Left ventricle myocardium inferior (tissue), 1 donor: ENCODE measurements at places on chromosomes 2 and 18. TPM values are rescaled to one million over a fixed set of nuclear protein-coding genes. Genes with fewer than 3 reads are reported as not detected.
A peak's percentile ranks its signal among the peaks of the same experiment; 100 is the strongest.

Gene GAL3ST2
- total RNA-seq, result not detected

- no peak overlapping the region for H3K4me3 ChIP-seq
- DNase-seq, result no peak
- peaks cover 1% of the 10 kb centered on the region for H3K4me1 ChIP-seq
These were observed 244.2 kb upstream of the ACVR2A start for GRCh38 chr2:147600646-147601045.

Gene HNMT
- 11.7 TPM for total RNA-seq

Gene USP14
- total RNA-seq, result 51.0 TPM

DNA sequence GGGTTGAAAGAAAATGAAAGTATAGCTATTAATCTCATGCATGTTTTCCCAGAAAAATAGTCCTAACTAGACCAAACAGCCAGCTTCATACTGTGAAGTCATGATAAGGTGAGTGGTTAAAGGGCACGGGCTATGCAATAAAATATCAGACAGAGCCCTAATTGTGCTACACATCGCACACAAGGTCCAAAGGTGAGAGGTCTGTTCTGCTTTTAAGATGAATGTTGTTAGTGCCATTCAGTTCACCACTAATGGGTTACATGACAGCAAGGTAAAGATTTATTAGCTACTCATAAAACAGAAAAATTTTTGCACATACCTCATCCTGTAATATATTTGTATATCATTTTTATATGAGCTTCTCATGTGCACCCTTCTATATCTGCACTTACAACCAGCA lies 105.0 kb upstream of the STK17B start:
- H3K27ac ChIP-seq, result peak overlapping the region; percentile 3
- H3K27me3 ChIP-seq, result no peaks in the 10 kb centered on the region
- H3K36me3 ChIP-seq, result no peaks in the 10 kb centered on the region
- peaks cover 38% of the 10 kb centered on the region for H3K4me1 ChIP-seq
- DNase-seq, result no peak
- no peak overlapping the region for H3K4me3 ChIP-seq

Gene GREB1
- 7.8 TPM for total RNA-seq

- H3K4me3 ChIP-seq, result peak overlapping the region; percentile 70
- peaks cover 17% of the 10 kb centered on the region for H3K27me3 ChIP-seq
- no peak overlapping the region for H3K27ac ChIP-seq
- no peaks in the 10 kb centered on the region for H3K36me3 ChIP-seq
- peak; percentile 80 for DNase-seq
- peaks cover 43% of the 10 kb centered on the region for H3K4me1 ChIP-seq
These were observed 175.5 kb downstream of the AGAP1 start for GRCh38 chr2:235669269-235669831.

Gene LHCGR
- 0.16 TPM for total RNA-seq

Gene GULP1
- 5.7 TPM for total RNA-seq

DNA sequence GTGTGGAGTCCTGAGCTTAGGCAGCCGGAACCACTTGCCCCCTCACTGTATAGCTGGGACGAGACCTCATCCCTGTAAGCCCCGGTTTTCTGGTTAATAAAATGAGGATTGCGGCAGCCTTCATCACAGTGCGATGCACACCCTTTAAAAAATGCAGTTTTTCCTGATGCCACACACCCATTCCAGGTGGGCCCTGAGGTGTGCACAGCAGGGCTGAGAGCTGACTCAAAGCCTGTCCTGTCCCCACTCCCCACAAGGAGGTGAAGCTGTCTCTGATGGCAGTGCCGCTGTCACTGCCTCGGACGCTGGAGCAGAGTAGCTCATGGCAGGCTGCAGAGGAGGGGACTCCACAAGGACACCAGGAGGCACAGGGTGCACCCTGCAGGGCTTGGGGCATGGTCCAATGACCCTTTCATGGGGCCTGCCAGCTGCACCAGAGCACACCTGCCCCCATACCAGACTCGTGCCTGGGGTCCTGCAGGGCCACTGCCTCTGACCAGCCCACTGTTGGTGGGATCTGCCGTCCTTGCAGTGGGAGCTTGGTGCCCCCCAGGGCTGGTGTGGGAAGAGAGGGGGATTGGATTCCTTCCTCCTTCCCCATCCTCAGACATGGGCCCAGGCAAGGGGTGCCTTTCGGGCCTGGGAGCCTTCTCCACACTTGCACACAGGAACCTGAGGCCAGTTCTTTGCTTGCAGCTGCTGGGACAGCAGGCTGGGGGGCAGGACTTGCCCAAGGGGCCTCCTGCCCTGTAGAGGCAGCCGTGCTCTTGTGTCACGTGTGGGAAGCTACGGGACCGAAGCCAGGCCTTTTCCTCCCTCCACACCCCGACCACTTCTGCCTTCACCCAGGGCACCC lies 22.8 kb downstream of the GPC1 start:
- H3K27ac ChIP-seq, result no peak overlapping the region
- DNase-seq, result no peak
- H3K4me3 ChIP-seq, result no peak overlapping the region
- H3K4me1 ChIP-seq, result peaks cover 43% of the 10 kb centered on the region
- H3K36me3 ChIP-seq, result peaks cover 8% of the 10 kb centered on the region
- H3K27me3 ChIP-seq, result peaks cover 53% of the 10 kb centered on the region

- H3K4me1 ChIP-seq, result peaks cover 70% of the 10 kb centered on the region
- no peaks in the 10 kb centered on the region for H3K27me3 ChIP-seq
- H3K36me3 ChIP-seq, result no peaks in the 10 kb centered on the region
- peak overlapping the region; percentile 97 for H3K27ac ChIP-seq
- peak; percentile 44 for DNase-seq
These were observed 784 bp downstream of the ROCK1 start for GRCh38 chr18:21110713-21111345.

Gene FBLN7
- 0.60 TPM for total RNA-seq

GRCh38 chr18:50633992-50634391 lies 74.1 kb downstream of the MAPK4 start:
- H3K36me3 ChIP-seq, result no peaks in the 10 kb centered on the region
- no peak overlapping the region for H3K4me3 ChIP-seq
- H3K27me3 ChIP-seq, result no peaks in the 10 kb centered on the region
- DNase-seq, result no peak
- H3K27ac ChIP-seq, result no peak overlapping the region

DNA sequence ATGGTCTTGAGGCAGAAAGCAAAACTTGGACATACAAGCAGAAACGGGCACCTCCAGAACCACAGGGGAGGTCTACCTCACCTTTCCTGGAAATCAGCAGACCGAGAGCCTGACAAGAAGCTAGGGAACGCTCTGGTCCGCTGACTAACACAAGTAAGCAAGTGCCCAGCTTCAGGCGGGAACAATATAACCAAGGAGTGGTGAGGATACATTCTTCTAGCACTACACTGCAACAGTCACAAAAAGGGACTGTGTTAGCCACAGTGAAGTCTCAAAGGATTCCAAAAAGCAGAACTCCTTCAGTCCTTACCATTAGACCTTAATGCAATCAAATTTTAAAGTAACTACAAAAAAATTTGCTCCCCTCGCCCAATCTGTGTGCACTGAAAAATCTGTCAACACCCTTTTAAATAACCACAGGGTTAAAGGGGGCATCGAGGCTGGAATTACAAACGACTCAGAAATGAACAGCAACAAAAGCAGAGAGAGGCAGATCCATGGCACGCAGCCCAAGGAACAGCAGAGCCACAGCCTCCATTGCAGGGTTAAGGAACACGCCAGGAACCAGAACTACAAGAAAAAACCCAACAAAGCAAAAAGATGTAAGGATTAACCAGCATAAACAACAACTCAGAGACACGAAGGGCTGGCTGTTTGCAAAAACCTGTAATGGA lies 7.1 kb downstream of the THAP4 start:
- H3K4me1 ChIP-seq, result peaks cover 12% of the 10 kb centered on the region
- H3K27me3 ChIP-seq, result no peaks in the 10 kb centered on the region
- no peak overlapping the region for H3K4me3 ChIP-seq
- H3K36me3 ChIP-seq, result peaks cover 50% of the 10 kb centered on the region

GRCh38 chr18:57150828-57151227 lies 3.9 kb downstream of the BOD1L2 start:
- peaks cover 65% of the 10 kb centered on the region for H3K27me3 ChIP-seq
- H3K36me3 ChIP-seq, result no peaks in the 10 kb centered on the region
- no peak overlapping the region for H3K27ac ChIP-seq
- DNase-seq, result no peak

Gene CYP26B1
- total RNA-seq, result 1.5 TPM
